T-cell (primary cell): ENCODE measurements at places on chromosomes 6 and 20.

DNA sequence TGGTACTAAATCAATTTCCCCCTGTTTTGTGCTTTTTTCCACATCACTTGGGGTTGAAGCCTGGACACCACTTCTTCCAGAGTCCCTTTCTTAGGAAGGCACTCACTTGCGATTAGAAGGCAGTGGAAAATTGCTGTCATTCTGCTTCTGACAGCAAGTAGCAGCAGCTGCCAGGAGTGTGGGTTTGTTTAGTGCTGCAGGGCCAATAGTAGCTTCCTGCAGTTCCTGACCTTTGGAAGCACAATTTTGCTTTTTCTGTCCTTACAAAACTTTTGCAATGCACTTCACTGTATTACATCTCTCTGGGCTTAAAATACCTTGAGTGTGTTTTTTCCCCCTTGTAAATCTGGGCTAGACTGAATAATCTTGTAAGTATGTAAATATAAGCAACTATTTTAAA lies 12.5 kb upstream of the HLA-DRA start:
- no peak for DNase-seq

DNA sequence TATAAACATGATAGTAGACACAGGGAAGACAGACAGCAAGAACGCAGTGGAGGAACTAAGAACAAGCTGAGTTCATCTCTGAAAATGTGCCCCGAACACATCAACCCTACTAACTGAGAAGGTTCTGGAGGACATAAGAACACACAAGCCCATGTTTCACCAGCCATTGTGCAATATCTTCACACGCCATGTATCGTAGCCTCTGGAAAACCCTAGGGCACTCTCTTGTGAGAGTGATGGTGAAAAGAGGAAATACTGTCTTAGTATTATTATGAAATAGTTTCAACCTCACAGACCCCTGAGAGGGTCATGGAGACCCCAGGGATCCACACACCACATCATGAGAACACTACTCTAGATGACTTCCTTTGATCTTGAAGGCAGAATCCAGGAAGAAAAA lies 26.1 kb upstream of the FOXF2 start:
- DNase-seq, result no peak

GRCh38 chr6:40075056-40075590 lies 140.9 kb upstream of the MOCS1 start:
- no peak for DNase-seq

DNA sequence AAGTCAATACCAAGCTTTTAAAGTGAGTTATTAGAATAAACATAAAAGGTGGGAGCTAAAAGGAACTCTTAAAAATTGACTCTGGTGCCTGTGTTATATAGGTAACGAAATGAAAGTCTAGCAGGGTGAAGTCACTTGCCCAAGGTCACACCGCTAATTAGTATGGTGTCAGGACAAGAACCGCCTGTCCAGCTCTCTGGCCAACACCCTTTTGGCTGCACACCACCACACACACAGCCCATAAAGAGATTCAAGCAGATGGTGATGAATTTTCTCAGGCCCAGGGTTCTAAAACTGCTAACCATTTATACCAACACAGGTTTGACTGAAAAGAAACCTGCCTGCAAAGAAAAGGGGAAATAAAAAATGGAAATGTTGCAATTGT lies 20.2 kb downstream of the GFOD1 start:
- no peak for DNase-seq

GRCh38 chr6:129967427-129967826 lies 51.0 kb upstream of the L3MBTL3 start:
- no peak for DNase-seq

DNA sequence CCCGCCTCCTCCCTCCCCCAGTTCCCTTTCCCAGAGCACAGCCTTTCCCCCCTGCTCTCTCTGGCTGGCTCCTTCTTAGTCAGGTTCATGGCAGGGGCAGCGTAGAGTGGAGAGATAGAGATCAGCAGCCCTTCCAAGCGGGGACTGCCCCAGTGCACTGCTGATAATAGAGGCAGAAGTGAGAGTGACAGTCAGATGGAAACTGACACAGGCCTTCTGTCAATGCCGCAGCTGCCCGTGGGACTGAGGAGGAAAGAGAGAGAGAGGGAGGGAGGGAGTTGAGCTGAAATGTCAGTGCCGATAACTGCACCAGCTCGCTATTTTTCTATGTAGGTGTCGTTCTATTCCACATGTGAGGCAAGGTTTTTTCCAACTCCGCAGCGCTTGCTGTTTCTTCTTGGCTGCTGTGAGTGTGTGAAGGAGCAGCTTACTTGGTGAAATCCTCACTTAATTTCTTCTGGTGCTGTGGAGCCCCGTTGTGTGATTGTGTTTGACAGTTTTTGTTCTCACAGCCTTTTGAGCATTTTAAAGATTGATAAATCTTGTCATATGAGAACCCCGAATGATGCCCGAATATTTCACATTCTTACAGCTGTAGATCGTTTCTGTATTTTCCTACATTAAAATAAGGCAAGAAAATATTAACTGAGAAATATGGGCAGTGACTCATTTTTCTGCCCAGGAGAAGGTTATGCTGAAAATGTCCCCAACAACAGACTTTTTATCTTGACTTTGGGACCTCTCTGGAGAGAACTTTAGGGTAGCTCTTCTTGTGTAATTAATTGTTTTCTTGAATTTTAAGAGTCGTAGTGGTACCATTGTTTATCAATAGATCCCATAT lies 386.4 kb upstream of the MMS22L start:
- DNase-seq, result no peak
